BE2C (cell line): ENCODE measurements at places on chromosomes 3 and 15.
A peak's percentile ranks its signal among the peaks of the same experiment; 100 is the strongest.

- DNase-seq, result peak; percentile 95
Measured at GRCh38 chr3:128383316-128384235, 83.1 kb downstream of the DNAJB8 start.

- DNase-seq, result no peak
Measured at GRCh38 chr3:34258271-34258998, 460.0 kb downstream of the PDCD6IP start.

GRCh38 chr3:56883828-56884227 lies 82.1 kb upstream of the ARHGEF3 start:
- no peak for DNase-seq

DNA sequence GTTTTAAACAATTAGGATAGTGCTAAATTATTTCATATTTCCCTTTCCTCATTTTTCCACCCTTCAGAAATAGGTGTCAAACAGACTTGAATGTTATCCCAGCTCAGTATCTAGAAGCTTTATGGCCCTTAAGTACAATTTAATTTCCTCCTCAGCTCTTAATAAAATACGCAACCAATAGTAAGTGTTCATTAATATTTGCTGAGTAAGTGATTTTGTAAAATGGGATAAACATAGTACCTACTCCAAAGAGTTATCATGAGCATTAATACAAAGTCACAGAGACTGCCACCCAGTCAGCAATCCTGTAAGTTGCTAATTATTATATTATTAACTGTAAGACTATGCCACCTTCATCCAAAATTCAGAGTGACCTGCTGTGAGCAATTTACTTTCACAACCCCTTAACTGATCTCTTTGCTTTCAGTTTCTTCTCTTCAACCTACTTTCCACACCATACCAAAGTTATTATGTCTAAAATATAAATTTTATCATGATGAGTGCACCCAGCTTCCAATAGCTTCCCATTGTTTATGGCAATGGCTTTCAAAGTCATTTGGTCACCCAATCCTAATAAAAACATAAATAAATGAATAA lies 30.7 kb upstream of the CLDN1 start:
- DNase-seq, result no peak

- DNase-seq, result no peak
Measured at GRCh38 chr3:22450786-22451400, 699.9 kb upstream of the ZNF385D start.

GRCh38 chr3:132488151-132488550 lies 70.8 kb downstream of the DNAJC13 start:
- DNase-seq, result no peak

- no peak for DNase-seq
Measured at GRCh38 chr3:8574670-8575322, 69.8 kb downstream of the SSUH2 start.

GRCh38 chr3:17090280-17090983 lies 205.7 kb downstream of the PLCL2 start:
- no peak for DNase-seq

- no peak for DNase-seq
Measured at GRCh38 chr3:129708328-129708861, 101.9 kb upstream of the PLXND1 start.

GRCh38 chr15:44183363-44183762 lies 11.7 kb downstream of the FRMD5 start:
- DNase-seq, result no peak

GRCh38 chr15:96225642-96226259 lies 104.7 kb upstream of the NR2F2 start:
- no peak for DNase-seq

DNA sequence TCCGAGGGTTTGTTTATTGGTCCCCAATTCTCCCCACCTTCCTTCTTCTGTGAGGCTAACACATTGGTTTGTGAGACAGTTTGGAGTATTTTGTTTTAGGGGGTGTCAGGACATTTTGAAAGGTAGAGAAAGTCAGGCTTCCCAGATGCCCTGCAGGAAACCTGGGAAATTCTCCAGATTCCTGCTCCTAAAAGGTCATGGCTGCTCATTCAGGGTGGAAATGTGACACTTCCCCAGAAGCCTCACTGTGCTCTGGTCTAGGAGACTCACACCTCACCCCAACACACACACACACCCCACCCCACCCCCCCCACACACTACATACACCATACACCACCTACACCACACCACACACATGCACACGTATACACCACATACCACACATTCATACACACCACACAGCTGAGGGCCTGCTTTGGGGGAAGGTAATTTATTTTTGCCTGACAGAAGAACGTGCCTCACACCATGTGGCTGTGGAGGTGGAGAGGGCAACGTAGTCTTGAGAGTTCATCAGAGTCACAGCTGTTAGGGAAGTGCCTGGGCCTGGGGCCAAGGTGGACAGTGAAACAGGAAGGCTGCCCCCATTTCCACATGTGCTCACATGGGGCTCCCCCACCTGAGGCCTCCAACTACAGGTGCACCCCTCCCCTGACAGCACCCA lies 40.4 kb upstream of the LIMD1 start:
- DNase-seq, result no peak

GRCh38 chr3:73352841-73353645 lies 271.7 kb downstream of the PDZRN3 start:
- DNase-seq, result no peak

GRCh38 chr15:32649342-32649741 lies 7.8 kb downstream of the SCG5 start:
- no peak for DNase-seq

GRCh38 chr3:116453666-116454346 lies 8.5 kb upstream of the LSAMP start:
- no peak for DNase-seq

GRCh38 chr3:6540981-6541380 lies 319.9 kb upstream of the GRM7 start:
- no peak for DNase-seq

DNA sequence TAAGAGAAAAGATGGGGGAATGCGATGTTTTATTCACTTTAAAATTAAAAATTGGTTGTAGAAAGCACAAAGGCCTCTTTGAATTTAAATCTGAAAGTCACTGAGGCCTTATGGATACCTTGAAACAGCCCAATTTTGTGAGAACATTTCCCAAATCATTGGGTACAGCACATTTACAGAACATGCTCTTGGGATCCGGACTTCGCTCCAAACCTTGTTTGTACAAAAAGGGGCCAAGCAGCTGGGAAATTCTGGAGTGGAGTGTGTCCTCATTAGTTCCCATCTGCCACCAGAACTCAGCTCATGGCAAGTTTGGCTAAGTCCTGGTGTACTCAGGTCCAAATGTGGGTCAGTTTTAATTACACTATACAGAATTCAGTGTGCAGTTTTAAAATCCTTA lies 254.2 kb downstream of the ZBTB20 start:
- DNase-seq, result no peak

DNA sequence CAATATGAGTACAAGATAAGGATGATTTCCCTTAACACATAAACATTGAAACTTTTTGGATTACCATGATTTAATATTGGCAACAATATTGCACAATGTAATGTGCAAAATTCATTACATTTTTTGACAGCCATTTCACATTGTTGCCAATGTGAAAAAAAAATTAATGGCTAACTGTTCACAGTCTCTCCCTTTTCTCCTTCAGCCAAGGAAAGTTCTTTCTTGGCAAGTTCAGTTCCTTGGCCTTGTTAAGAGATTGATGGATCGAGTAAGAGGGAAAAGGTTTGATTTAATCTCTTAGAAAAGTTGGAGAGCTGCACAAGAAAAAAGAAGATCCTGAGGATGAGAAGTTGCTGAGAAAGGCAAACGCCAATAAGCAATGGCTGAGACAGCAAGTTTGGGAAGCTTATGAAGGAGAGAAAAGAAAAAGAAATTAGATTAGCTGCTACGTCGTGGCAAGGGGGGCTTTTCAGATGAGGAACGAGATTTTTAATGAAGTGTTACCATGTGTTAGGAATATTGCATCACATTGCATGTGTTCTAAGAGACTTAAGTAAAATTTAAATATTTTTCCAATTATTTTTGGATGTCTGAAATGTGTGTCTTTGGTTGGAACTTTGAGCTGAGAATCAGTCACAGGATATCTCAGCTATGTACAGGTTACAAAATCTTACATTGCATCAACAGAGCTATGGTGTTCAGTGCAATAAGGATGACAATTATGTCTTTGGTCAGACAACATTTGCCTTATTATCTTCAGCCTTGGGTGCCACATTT lies 61.4 kb upstream of the ZNF280D start:
- no peak for DNase-seq

DNA sequence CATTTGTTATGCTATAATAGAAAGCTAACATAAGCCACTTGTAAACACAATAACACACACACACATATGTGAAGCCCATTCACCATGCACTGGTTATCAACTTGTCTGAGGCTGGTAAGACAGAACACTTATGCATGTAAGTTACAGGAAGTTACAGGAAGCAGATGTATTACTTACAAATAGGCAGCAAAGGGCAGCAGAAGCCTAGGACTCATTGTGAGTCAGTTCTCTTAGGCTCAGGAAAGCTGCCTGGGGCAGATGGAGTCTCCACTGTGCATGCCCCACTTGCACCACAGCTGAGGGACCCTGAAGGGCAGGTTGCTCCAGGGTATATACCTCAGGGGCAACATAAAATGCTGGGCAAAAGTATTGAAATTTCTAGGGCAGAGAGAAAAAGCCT lies 748.8 kb upstream of the CCDC54 start:
- DNase-seq, result no peak

- DNase-seq, result no peak
Measured at GRCh38 chr15:41688671-41689070, 28.5 kb downstream of the MGA start.

- no peak for DNase-seq
Measured at GRCh38 chr15:39819533-39819932, 36.9 kb upstream of the FSIP1 start.

GRCh38 chr3:122589297-122589696 lies 11.8 kb downstream of the PARP15 start:
- DNase-seq, result no peak

DNA sequence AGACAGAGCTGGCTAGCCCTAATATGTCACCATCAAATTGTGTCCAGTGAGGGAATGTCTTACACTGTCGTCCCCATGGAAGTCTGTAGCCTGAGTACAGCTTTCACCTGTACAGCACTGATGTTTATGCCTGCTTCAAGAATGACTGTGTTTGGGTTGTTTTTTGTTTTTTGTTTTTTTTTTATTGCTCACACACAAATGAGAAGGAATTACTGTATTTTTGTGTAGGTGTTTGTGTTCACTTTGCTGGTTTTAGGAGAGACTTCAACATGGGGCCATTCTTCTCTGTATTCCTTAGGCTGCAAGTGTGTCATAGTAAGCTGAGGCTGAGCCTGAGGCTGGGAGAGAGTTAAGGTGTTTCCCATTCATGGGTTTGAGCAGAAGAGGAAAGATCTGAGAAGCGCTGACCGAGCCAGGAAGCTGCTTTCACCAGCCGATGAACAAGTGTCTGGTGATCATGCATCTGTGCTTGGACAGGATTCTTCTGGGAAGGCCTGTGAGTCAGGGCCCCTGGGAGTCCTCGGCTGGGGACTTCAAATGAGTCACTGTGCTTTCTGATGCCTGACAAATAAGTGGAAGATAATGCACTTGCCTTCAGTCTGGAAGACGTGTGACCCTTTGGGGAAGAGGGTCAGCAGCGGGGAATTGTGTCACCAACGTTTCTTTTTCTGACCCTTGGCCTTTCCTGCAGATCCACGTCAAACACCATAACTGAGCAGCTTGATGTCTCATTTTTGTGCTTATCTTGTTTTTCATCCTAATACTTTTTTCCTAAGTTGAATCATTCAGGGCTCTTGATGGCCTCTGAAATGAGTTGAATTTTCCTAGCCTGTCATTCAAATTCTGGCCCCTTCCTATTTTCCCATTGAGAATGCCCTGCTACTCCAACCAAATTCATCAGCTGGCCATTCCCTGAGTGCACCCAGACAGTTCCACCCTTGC lies 36.7 kb upstream of the ZBTB38 start:
- peak; percentile 88 for DNase-seq

GRCh38 chr3:136070334-136070733 lies 104.8 kb downstream of the PPP2R3A start:
- no peak for DNase-seq

DNA sequence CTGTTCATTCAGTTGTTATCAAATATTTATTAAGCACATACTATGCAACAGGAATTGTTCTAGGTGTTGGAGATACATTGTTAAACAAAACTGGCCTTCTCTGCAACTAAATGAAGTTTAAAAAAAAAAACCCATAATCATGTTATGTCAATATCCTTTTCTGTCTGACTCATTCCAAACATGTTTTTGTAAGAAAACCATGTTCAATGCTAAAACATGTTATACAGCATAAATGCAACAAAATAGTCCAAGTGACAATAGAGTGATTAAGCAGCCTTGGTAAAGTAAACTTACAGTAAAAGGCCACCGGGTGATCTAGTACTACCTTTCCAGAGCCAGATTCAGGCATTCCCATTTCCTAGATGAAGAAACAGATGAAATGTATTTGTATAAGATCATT lies 278.0 kb upstream of the NECTIN3 start:
- no peak for DNase-seq
